Effector memory CD4-positive, alpha-beta T cell (primary cell): ENCODE measurements at places on chromosomes 11 and 22.

DNA sequence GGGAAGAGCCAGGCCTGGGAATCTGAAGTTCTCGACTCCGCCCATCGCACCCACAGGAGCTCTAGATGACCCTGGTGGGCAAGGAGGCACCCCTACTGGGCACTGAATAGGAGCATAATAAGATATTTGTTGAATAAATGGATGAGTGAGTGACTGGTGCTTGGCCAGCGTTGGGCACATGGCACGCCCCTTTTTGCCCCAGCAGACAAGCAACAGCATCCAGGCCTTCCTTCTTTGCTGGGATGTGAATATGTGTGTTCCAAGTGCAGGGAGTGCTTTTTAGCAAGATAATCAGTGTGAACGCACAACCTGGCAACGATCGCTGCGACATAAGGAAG lies 443 bp upstream of the CELF1 start:
- DNase-seq = no peak

DNA sequence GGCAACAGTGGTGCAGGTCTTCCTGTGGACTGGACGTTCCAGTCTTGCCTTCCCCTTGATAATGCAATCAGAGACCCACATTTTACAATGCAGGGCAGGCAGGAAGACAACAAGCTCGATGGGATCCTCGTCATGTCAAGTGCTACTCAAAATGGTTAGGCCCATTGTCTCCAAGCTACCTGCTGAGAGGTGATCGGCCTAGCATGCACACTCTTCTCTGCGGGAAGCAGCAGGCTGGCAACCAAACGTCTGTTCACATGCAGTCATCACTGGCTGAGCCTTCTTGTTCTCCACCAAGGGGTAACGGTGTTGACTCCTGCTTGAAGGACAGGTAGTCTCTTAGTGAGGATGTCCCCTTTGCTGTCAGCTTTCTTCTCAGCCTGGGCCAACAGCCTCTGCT lies 25.5 kb upstream of the CD82 start:
- no peak for DNase-seq

- no peak for DNase-seq
Measured at GRCh38 chr22:45922256-45922655, 54.7 kb downstream of the WNT7B start.

DNA sequence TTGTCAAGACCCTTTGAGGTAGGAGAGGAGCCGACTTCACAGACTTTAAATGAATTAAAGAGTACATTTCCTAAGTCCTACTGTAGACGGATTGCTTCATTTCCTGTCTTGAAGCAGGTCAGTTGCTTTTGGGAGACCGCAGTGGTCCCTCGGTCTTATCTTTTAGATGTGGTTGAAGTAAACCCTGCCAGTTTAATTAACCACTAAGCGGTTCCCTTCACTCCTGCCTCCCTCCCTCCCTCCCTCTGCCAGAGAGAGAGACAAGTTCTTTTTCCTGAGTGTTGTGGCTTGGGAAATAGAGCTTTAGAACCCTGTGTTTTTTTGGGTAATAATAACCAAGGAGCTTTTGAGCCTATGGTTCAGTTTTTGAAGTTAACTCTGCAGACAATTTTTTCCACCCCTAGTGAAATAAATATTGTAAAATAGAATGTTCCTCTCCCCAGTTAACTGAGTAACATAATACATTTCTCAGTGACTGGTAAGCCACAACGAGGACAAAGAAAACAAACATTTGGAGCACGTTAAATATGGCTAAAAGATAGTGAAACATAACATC lies 147.5 kb downstream of the LDLRAD3 start:
- no peak for DNase-seq

- DNase-seq = no peak
Measured at GRCh38 chr11:117888139-117888566, 11.7 kb upstream of the FXYD6 start.

GRCh38 chr11:103959279-103959942 lies 77.0 kb upstream of the DDI1 start:
- DNase-seq = no peak

- DNase-seq = no peak
Measured at GRCh38 chr11:19658344-19658743, 54.3 kb upstream of the NAV2 start.

GRCh38 chr22:49426618-49427266 lies 400.9 kb downstream of the BRD1 start:
- no peak for DNase-seq

GRCh38 chr22:21450320-21450831 lies 16.8 kb upstream of the TMEM191C start:
- no peak for DNase-seq

DNA sequence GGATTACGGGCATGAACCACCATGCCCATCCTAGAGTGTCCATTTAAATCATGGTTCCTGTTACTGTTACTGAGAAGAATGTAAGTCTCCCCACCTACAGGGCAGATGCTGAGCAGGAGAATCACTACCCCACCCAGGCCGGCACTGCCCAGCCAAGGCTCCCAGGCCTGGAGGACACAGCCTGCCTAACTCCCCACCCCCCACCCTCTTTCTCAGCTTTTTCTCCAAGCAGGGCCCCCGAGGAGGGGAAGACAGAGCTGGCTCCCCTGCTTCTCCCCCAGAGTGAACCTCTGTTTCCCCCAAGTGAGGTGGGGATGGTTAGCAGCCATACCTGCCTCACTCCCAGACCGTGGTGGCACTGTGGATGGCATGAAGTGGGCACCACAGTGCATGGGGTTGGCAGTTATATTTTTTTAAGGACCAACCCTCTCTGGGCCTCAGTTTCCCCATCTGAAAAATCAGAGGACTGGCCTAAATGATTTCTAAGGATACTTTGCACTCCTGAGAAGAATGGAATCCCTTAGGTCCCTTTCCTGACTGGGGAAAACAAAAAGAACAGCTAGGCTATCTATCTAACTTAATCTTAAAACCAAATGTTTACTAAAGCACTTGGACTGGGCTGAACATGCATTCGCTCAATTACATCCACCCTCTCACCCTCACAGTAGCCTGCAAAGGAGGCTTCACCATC lies 5.0 kb downstream of the CBX7 start:
- no peak for DNase-seq

GRCh38 chr11:2092956-2093412 lies 46.2 kb downstream of the IGF2 start:
- peak; percentile 37 for DNase-seq

DNA sequence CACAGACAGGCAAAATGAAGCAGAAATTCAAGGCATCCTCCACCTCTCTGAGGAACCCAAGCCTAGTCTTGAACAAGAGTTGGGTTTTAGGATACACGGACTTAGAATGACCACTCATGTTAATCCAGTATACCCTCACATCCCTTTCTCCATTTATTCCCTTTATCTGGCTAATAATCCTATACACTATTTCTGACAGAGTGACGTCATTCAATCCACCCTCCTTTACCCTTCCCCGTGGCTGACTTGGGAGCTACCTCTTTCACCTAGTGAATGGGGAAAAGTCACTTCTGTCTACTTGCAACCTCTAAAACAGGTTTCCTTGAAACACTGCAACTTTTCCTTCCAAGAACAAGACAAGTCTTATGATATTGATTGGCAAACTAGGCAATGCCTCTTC lies 52.8 kb upstream of the PARVA start:
- no peak for DNase-seq

DNA sequence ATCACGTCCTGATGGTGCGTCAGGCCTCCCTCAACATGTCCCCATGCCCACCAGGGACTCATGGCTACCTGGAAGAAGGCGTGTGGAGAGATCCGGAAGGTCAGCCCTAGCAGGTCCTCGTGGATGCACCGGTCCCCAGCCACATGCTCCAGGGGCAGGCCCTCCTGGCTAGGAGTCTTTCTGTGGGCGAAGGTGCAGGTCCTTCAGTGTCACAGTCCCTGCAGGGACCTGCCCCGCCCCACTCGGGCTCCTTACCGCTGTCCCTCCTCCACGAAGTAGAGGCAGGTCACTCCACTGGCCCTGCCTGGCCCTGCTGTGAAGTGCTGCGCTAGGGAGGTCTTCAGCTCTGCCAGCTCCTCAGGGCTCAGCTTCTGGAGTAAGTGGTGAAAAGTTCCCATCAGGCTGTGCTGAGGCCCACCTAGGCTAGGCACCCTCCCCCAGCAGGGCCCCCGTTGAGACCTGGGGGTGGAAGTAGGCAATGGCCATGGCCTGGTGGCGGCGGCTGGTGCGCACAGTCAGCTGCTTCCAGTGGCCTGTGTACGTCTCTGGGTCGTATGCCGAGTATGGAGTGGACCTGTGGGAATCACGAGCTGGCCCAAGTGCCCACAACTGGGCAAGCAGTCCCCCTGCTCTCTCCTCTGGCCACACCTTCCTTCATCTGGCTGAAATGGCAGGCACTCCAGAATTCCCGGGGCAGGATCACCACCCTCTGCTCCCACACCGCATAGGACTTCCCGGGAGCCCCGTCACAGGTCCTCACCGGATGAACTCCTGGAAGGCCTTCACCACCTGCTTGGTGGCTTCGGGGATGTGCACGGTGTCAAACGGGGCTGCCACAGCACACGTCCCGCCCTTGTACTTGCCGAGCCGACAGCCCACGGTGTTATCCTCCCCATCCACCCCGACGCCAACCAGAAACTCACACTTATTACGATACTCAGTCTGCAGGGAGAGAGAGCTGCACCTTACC lies 1.1 kb upstream of the RANBP1 start:
- DNase-seq = no peak

DNA sequence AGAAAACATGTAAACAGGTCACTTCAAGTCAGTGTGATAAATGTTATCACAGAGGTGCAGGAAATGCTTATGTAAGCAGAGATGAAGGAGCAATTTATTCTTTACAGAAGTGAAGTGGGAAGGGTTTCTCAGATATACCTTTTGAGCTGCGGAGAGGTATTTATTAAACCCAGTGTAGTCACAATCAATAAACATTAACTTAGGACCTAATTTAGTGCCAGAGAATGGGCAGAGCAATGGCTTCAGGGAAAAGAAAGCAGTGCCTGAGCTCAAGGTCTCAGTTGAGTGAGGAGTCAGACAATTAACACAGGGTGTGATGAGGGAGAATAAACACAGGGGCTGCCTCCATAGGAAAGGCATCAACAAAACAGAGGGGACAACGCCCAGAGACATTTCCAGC lies 1.9 kb downstream of the MS4A5 start:
- no peak for DNase-seq

- DNase-seq = no peak
Measured at GRCh38 chr22:49962751-49963646, 2.4 kb downstream of the PIM3 start.

DNA sequence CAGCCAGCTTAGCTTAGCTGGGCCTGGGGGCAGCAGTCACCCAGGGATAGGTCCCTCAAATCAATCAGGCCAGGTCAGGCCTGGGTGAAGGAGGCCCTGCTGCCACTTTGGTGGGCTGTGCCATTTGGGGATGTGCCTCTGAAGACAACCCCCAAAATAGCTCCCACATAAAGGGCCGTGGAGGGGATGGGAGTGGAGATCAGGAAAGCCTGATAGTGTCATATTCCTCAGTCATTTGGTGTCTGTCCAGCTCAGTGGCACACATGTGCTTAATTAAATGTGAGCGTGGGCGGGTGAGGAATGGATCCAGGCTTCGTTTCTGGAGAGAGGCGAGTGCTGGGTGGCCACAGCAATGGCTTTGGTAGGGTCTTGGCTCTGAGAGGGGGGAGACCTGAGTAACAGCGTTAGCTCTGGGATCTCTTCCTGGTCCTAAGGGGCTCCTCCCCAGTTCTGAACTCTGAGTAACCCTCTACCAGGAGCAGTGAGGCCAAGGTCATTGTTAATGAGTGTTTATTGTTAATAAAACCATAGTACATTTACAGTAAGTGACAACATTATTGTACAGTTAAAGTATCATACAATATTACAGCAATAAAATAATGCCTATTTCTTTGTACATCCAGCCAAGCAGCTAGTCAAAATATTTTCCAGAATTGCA lies 45.2 kb downstream of the NAT10 start:
- DNase-seq = no peak

DNA sequence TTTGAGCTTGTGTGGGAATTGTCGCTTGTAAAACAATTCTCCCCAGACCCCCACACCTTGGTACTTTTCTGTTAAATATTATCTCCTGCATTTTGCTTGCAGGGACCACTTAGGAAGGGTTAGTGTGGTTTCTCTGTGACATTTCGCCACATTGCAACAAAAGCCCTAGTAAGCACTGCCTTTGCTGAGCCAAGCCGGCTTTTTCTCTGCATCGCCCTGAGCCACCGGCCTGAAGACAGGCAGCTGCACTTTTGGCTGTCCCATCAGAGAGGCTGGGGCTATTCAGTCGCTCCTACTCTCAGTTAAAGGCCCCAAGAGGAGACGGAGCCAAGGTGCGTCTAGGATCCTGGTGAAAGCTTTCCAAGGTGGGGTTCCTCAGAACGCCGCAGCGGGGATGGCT lies 5.7 kb downstream of the MPPED1 start:
- no peak for DNase-seq

DNA sequence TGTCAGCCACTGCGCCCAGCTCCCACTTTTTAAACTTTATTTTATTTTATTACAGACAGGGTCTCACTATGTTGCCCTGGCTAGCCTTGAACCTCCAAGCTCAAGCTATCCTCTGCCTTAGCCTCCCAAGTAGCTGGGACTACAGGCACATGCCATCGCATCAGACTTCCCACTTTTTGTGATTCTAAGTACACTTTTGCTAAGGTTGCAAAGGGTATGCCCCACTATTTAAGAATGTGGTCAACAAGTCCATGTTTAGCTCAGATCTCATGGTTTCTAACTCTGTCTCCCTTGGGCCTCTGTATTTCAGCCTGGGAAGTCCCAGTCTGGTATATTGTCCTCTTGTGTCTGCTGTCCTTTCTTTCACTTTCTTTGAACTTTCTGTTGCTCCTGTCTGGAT lies 35.3 kb downstream of the EXPH5 start:
- no peak for DNase-seq

DNA sequence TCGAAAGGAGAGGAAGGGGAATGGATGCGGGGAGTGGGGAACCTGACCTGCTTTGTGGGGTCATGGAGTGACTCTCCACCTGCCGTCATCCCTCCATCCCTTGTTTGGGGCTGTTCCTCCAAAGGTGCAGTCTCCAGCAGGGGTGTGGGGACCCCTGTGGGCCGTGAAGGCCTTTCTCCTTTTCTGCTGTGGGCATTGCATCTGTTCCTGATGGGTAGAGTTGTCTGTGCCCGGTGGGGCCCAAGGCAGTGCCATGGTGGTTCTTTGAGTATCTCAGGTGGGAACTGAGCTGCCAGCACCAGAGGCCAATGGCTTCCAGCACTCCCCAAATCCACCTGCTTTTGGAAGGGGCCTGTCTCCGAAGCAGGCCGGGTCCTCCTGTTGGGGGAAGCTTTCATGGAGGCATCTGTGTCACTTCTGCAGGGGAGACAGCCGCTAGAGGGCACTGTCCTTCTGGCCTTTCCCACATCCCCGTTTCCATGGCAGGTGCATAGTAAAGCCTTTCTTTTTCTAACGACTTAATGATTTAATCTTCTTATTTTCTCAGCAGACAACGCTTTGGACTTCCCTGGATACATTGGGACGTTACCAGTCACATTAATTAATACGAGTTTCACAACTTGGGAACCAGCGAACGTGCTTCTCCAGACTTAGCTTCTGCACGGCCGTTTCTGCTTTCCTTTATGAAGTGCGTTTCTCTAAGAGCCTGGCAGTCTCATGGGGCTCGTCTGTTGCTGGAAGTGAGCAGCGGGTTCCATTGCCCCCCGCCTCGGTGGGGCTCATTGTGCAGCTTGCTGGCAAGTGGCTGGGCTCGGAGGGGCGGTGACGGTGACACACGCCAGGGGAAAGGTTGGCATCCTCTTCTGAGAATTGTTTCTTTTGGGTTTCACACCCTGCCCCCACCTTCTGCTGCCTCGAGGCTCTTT lies 57.1 kb downstream of the PARVB start:
- peak; percentile 46 for DNase-seq

- DNase-seq = peak; percentile 52
Measured at GRCh38 chr11:128483211-128483788, 104.1 kb downstream of the ETS1 start.
